ENCODE measurements at places on chromosomes 2 and 18. TPM values are rescaled to one million over a fixed set of nuclear protein-coding genes. Genes with fewer than 3 reads are reported as not detected.

SDC1 gene
- total RNA-seq, result 26.5 TPM

WDR12 gene
- 206 TPM for total RNA-seq

PDE6D gene
- total RNA-seq, result 43.6 TPM

STARD6 gene
- total RNA-seq, result not detected

IL1RL1 gene
- not detected for total RNA-seq

TOGARAM2 gene
- not detected for total RNA-seq

POMC gene
- total RNA-seq, result not detected

PSMA8 gene
- not detected for total RNA-seq

CKAP2L gene
- total RNA-seq, result 7.7 TPM

TGFA gene
- total RNA-seq, result 2.4 TPM

CTNNA2 gene
- 10.2 TPM for total RNA-seq

ATF2 gene
- total RNA-seq, result 30.2 TPM

REG1B gene
- not detected for total RNA-seq

LBX2 gene
- 7.7 TPM for total RNA-seq

GRCh38 chr2:109174214-109174613 is 45.2 kb downstream of the SH3RF3 start:
- DNase-seq, result no peak

GRCh38 chr18:74876630-74877243 is 279.1 kb downstream of the ZNF407 start:
- DNase-seq, result no peak

DNA sequence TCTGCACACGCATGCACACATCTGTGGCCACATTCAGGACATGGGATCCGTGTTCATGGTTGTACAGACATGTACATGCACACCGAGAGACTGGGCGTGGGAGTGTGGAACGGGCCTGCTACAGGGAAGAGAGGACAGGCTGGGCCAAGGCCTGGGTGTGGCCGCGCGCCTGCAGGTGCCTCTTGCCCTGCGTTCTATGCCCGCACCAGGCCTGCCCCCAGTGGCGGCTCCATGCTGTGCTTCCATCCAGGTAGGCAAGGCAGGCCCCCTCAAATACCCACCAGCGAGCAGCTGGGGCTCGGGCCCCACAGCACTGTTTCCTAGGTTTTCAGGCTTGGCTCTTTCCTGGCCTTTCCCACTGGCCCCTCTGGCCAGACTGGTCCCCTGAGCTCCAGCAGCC is 15.5 kb upstream of the PTMA start:
- DNase-seq, result no peak

DNA sequence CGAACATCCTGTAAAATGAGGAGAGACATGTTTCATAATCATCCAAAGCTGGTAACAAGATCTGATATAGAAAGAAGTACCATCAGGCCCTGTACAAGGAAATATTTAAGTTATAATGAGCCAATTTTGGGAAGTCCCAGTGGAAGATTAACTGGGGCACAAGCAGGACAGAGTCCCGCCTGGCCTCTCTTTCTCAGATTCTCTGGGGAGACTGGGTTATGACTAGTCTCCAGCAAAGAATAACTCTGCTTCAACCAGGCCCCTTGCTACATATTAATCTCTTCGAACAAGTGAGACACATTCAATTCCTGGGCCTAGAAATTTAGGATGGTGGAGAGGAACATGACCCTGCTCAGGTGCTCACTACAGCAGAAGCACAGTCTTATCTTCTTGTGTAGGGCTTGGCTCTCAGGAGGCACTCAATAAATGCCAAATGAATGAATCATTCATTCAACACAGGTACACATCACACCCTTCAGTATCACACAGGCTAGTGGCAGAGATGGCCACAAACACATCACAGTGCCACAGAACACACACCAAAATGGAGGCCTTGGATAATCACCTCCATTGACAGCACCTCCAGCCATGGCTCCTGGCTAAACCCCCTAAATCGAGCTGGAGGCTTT is 46.4 kb upstream of the RNF152 start:
- no peak for DNase-seq

- no peak for DNase-seq
Measured at GRCh38 chr2:161101406-161101805, 58.8 kb upstream of the TANK start.

- DNase-seq, result peak; percentile 64
Measured at GRCh38 chr2:163191372-163191771, 352.8 kb upstream of the KCNH7 start.

GRCh38 chr2:238763471-238763995 is 84.4 kb upstream of the TWIST2 start:
- DNase-seq, result no peak

GRCh38 chr2:219314804-219315468 is 5.7 kb upstream of the PTPRN start:
- no peak for DNase-seq

GRCh38 chr2:64324746-64325410 is 129.1 kb upstream of the LGALSL start:
- no peak for DNase-seq

DNA sequence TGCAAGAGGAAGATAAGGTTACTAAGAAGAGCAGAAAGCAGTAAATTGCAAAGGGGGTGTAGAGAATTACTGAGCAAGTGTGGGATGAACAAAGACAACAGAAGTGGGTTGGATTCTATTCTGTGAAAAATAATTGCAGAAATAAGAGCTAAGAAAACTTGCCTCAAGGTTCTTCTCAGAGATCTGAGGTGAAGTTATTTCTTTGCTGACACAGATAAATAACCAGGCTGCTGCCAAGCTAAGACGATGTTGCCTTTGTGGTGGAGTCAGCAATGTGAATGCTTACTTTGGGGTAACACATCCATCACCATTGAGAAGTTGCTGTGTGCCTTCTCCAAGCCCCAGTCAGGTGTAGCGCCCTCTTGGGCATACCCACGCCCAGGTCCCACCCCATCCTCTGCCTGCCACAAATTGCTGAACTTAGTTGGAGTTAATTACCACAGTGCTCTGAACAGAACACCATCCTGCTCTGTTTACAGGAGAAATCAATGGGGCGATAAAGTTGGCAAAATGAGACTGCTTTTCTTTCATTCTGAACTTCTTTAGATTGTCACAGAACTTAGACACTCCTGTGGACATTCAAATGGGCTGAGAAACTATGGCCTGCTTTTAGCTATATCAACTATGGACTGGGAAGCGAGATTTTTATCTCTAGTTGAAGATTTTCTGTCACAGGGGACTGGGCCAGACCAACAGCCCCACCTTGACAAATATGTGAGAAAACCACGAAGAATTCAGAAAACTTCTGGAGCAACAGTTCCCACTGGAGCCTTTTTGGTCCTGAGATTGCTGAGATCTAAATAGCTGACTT is 283.6 kb downstream of the TMX3 start:
- DNase-seq, result no peak

GRCh38 chr18:9081940-9082339 is 20.6 kb upstream of the NDUFV2 start:
- DNase-seq, result no peak

DNA sequence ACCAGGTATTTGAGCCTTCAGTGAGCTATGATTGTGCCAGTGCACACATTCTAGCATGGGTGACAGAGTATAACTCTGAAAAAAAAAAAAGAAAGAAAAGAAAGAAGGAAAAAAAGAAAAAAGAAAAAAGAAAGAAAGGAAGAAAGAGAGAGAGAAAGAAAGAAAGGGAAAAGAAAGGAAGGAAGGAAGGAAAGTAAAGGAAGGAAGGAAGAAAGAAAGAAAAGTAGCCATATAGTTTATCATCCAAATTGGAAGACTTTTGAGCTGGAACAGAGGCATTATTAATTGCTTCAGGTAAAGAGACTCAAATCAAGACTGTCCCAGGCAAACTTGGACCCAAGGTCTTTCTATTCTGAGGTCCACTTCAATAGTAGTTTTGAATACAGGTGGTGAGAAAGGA is 32.9 kb upstream of the ZEB2 start:
- DNase-seq, result no peak

GRCh38 chr2:226799976-226800940 is 638 bp upstream of the IRS1 start:
- no peak for DNase-seq

- no peak for DNase-seq
Measured at GRCh38 chr2:201132518-201132917, 16.6 kb downstream of the CFLAR start.

- DNase-seq, result no peak
Measured at GRCh38 chr2:224938651-224939182, 103.6 kb downstream of the DOCK10 start.

DNA sequence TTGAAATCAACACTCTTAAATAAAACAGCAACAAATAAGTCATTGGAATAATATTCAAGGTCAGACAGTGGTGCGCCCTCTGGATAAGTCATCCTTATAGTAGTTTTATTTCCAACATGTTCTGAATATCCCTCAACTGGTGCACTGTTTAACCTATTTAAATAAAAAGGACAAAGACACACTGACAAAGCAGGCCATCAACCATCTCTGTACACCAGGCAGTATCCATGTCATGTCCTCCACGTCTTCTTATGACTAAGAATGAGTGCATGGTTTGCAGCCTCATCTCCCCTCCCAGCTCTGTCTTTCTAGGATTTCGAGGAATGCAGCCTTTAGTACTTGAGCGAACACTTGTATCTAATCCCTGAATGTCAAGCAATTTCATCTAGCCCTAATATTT is 42.4 kb downstream of the ST3GAL5 start:
- DNase-seq, result no peak

- no peak for DNase-seq
Measured at GRCh38 chr18:26993568-26993967, 128.1 kb upstream of the AQP4 start.

GRCh38 chr2:44131177-44131576 is 37.5 kb upstream of the PPM1B start:
- DNase-seq, result no peak

GRCh38 chr18:13537022-13537780 is 189.2 kb downstream of the FAM210A start:
- DNase-seq, result no peak

DNA sequence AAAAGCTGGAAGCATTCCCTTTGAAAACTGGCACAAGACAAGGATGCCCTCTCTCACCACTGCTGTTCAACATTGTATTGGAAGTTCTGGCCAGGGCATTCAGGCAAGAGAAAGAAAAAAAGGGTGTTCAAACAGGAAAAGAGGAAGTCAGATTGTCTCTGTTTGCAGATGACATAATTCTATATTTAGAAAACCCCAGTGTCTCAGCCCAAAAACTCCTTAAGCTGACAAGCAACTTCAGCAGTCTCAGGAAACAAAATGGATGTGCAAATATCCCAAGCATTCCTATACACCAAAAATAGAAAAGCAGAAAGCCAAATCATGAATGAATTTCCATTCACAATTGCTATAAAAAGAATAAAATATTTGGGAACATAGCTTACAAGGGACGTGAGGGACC is 11.1 kb downstream of the SLC8A1 start:
- DNase-seq, result no peak

DNA sequence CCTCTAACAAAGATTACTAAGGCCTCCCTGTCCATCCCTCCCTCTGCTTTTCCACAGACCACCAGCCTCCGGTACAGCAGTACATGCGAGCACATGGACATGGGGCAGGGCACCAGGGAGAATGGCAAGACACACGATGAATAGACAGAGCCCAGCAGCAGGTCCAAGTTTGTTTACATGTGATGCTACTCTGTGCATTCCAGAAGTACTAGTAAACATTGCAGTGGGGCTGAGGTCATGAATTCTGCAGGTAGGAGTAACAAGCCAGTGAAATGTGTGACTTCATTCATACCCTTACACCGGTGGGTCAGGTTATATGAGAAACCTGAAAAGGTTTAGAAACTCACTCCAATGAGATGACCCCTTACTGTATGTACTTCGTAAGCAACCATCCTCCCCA is 205.7 kb downstream of the BCL11A start:
- no peak for DNase-seq

DNA sequence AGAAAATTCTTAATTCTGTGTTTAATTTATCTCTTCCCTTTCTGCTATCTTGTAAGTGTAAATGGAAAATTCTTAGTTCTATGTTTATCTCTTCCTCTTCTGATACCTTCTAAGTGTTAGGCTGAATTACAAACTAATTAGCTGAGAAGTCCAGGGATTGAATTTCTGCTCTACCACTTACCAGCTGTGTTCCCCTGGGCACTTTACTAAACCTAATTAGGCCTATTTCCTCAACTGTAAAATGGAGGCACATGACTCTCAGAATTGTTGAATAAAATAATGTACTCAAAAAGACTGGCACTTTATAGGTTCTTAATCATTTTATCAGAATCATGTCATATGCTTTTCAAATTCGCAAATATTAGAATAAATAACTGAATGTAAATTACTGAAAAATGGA is 146.3 kb downstream of the MAP2 start:
- no peak for DNase-seq

DNA sequence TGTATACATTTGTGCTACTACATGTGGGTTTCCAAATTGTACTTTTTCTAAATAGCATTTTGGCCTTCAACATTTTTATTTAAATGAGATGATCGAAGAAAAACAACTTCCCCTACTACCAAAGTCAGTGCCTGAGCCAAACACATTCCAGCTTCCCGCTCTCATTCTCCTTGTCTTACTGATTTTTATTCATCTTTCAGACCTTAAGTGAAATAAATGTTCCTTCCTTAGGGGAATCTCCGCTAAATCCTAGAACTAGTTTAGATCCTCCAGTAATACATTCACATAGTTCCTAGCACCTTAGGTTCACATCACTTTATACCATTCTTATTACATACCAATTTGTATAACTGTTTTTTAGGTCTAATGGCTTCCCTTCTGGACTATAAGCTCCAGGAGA is 122.3 kb upstream of the COL3A1 start:
- DNase-seq, result no peak

- no peak for DNase-seq
Measured at GRCh38 chr2:100140582-100140981, 1.8 kb downstream of the AFF3 start.

DNA sequence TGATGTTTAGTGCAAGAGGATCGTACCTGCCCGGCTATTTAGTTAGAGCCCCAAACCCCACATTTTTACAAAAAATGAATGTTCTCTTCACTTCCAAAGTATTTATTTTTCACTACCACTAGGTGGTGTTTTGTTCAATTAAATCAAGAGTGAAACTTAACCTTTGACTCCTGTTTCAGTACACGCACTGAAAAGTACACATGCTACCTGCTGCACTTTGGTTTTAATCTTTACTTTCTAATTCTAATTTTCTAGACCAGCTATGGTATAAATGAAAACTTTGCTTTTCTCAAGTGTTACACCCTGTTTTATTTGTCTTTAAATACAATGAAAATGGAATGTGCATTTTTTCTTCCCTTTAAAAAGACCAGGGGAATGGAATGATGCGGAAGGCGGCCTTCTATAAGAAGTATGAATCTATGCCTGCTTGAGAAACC is 31.4 kb upstream of the CHN1 start:
- DNase-seq, result peak; percentile 45

Measured in SK-MEL-5 (cell line).